Memory B cell (primary cell): ENCODE measurements at places on chromosomes 4 and X.

- no peak for DNase-seq
Measured at GRCh38 chrX:126670258-126670657, 117.6 kb upstream of the DCAF12L1 start.

DNA sequence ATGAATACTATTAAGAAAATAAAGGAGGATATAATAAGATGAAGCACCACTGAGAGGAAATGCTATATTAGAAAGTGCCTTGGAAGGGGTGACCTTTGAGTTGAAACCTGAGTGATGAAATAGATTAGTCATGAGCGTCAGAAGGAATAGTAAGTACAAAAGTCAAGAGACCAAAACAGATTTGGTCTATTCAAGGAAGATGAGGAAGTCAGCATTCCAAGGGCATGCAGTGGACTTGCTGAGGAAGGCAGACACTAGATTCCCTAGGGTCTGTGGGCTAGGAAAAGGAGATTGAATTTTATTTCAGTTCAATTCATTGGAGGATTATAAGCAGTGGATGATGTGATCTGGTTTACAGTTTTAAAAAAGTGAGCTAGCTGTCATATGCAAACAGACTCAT is 73.0 kb upstream of the WDFY3 start:
- no peak for DNase-seq

DNA sequence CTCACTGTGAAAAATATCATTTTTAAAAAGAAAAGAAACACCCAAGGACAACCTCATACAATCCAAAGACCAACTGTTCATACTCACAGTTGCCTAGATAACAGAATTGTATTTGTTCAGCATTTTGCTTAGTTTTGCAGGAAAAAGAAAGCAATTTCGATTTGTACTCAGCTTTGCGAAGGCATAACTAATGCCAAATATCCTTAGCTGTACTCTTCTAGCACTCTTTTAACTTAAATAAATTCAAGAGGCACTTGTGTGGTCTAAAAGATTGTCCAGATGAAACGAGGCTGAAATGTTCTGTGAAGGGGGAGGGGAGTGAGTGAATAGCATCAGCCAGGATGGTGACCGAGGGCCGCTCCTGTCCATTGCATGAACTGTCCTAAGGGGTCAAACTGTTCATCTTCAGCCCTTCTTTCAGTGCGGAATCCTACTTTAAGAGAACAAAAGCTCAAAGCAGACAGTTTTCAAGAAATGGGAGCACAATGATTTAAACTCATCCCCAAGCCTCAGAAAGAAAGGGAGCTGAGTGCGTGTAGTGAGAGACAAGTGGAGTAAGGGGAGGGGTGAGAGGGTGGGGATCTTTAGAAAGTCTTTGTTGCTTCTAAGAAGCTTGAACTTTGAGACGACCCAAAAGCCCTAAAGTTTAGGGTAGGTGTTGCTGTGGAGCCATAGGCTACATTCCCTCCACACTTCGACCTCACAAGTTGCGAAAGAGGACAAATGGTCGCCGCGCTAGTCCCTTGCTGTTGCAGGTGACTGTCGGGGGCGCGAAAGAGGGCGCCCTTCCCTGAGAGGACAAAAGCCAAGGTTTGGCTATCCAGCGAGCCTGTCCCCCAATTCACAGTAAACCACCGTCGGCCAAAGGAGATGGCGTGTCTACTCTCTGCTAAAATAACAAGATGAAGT is 4.0 kb upstream of the NEUROG2 start:
- no peak for DNase-seq

DNA sequence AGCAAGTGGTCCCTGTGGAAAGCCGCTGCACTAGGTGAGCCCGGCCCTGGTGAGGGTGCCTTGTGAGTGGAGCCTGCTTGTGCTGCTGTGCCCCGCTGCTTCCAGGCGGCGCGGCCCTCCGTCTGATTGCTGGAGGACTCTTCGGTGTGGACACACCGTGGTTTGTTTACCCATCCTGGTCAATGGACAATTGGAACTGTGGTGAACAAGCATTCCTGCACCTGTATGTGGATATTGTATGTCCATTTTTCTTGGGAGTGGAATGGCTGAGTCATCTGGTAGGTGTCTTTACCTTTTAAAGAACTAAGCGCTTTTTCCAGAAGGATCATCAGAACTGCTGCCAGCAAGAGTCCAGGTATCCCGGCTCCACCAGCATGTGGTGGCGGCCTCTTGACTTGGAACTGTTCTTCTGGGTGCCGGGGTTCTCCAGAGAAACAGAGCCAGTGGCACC is 15.6 kb downstream of the MAEA start:
- DNase-seq, result no peak

GRCh38 chrX:20530406-20530921 is 263.8 kb upstream of the RPS6KA3 start:
- DNase-seq, result peak; percentile 41

- DNase-seq, result no peak
Measured at GRCh38 chr4:48361012-48361400, 19.7 kb downstream of the SLAIN2 start.
